ENCODE measurements at places on chromosomes 1 and 21. TPM values are rescaled to one million over a fixed set of nuclear protein-coding genes. Genes with fewer than 3 reads are reported as not detected.

DNA sequence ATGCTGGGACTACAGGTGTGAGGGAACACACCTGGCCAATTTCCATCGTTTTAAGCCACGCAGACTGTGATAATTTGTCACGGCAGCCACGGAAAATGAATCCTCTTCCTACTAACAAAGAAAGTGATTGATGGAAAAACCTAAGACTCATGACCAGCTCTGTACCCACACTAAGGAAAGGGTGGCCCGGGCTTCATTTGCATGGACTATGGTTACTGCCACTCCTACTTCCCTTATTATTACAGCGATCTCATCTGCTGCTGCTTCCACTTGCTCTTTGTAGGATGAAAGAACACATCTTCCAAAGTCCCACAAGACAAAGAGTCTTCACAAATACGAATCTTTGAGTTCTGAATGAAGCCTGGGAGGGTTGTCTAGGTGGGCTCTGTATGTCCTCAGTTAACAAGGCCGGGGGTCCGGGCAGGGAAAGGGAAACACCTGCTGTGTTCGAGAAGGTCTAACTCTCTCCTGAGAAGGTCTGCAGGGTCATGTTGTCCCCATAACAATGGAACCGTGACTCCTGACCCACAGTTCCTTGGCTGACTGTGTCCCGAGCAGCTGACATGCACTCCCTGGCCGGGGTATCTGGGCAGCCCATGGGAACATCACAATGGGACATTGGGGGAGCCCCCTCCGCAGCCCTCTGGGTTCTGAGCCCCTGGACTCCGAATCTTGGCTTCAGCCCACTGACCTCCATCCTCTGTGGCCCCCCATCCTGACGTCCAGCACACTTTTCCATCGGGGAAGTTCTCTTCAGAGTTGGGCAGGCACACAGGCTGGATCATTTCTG is 13.3 kb upstream of the TFF1 start:
- DNase-seq, result no peak

DNA sequence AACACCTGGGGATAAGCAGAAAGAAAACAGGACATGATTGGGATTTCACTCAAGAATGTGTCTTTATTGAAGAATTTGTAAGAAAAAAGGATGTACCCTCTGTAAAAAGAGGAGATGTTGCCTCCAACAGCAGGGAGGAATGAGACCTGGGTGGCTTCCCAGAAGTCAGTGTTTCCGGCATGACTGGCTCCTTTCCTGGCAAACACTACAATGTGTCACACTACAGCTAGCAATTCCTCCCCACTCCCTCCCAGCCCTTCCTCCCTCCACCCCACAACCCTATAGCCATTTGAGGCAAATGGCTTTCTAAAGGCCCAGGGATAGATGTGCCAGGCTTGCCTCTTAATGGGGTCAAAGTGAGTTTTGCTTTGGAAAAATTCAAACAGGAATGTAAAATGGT is 11.5 kb upstream of the COL8A2 start:
- peak; percentile 50 for DNase-seq

DNA sequence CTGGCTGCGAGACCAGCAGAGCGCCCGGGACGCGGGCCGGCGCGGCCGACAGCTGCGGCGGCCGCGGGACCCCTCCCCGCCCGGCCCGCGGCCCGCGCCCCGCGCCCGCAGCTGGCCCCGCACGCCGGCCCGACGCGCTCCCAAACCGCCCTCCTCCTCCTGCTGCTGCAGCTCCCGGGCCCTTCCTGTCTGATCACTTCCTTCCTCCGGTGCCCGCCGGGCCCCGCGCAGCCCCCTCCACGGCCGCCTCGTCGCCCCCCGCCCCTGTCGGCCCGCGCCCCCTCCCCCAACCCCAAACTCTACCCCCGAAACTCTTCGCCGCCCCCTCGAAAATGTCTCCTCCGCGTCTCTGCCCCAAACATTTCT is 594 bp downstream of the LUZP1 start:
- DNase-seq, result no peak

- no peak for DNase-seq
Observed at GRCh38 chr1:117642963-117643362, 37.1 kb downstream of the TENT5C start.

DNA sequence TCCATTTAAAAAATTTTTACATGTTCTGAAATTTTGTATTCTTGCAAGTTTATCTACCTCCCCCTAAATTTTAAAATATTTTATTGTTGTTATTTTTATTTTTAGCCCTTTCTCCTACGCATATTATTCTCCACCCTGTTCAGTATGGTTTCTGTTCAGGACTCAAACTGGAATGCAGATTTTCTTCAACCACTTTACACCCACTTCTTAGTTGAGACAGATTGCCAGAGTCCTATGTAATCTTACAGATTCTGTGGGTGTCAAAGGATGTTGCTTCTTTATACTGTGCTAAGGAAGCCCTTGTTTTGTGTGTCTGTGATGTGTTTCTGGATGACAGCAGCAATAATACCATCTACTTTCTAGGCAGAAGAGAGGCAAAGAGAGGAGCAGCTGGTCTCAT is 20.7 kb upstream of the PPP1R8 start:
- DNase-seq, result no peak

- DNase-seq, result no peak
Observed at GRCh38 chr1:16393570-16394521, 26.8 kb downstream of the SZRD1 start.

DNA sequence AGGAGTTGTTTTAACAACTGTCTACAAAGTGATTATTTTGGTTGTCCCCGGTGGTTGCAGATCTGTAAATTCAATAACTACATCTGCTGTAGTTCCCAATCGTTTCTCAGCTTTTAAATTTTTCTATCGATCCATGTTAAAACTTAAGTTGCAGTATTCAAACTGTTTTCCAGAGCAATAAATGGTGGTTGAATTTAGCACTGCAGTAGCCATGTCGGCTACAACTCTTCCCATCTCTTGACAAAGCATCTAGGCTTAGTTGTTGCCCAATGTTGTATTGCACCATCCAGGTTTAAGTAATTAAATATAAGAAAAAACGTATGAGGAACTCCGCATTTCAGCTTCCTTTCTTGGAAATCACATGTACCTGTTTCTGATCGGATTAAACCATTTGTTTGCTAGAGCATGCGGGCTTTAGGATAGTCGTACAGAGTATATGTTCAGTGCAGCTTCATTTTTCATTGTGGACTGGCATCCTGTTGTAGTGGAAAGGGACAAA is 996 bp downstream of the CNIH4 start:
- DNase-seq, result peak; percentile 87

DNA sequence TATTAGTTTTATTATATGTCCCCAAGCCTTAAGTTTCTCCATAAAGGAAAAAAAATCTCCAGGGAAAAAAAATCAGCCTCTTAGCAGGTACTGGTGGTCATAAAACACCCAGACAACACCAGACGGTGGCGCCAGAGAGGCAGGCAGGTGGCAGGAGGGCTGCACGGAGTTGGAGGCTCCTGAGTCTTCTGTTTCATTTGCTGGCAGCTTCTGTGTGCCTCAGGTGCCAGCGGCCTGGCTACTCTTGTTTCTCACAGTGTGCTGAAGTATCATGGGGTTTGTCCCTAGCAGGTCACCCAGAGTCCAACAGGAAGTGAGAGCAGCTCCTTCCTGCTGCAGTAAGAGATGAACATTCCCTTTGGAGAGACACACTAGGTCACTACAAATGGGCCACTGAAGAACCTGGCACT is 123.3 kb upstream of the GADD45A start:
- peak; percentile 89 for DNase-seq

- DNase-seq, result no peak
Observed at GRCh38 chr21:46110499-46111192, 12.7 kb downstream of the COL6A2 start.

DNA sequence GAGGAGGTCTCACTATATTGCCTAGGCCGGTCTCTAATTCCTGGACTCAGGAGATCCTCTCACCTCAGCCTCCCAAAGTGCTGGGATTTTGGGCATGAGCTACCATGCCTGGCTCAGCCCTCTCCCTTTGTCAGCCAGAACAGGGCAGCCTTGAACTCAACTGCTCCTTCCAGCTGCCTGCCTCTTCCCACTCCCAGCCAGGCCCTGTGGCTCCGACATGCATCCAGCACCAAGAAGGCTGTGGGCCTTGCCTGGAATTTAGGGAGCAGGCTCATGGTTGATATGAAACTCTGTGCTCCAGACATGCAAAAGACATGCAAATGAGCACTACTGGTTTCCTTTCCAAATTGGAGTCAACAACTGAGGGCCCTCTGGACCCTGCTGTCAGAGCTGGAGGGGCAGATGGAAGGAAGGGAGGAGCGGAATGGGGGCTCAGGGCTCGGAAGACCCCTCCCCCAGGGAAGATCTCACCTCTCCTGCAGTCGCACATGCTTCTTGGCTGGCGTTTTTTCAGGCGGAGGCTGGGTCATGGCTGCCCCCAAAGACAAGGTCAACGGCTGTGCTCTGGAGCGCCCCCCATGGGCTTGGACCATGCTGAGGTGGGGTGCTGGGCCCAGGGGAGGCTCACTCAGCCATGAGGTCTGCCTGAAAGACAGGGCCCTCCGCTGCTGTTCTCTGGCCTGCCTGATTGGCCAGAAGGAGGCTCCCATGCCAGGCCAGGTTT is 1.4 kb downstream of the PTPN7 start:
- no peak for DNase-seq

- DNase-seq, result no peak
Observed at GRCh38 chr1:161225178-161225533, 704 bp upstream of the TOMM40L start.

NMNAT2 gene
- total RNA-seq, result 1.3 TPM

DNAH14 gene
- total RNA-seq, result 13.5 TPM

SHISA4 gene
- 25.0 TPM for total RNA-seq

ARHGEF10L gene
- total RNA-seq, result 18.7 TPM

BRDT gene
- total RNA-seq, result 0.97 TPM
